ENCODE measurements at places on chromosomes 16 and 17.
A peak's percentile ranks its signal among the peaks of the same experiment; 100 is the strongest.

GRCh38 chr17:53353919-53354351, 468.8 kb upstream of the KIF2B start:
- no peak for DNase-seq

DNA sequence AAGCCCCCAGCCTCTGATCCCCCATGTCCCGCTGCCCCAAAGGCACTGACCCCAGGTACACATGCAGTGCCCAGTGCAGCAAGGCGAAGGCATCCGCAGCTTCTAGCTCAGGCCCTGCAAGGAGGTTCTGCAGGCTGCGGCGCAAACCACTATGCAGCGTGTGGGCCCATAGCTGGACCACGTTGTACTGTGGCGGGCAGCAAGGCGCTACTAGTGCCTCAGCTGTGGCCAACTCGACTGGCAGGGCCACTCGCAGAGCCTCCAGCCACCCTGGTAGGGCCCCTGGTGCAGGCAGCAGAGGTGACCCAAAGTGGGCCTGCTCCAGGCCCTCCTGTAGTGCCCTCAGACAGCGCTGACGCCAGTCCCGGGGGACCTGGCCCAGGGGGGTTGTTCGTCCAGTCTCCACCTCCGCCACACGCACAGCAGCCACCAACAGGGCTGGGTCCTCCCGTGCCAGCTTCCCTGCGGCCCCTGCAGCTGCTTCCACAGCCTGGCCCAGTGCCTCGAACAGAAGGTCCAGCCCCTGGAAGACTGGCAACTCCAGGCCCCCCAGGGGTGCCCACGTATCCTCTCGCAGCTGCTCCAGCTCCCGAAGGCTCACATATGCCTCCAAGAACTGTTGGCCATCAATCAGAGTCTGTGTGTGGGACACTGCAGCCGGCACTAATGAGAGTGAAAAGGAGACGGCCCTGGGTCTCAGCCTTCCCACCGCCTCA, 2.6 kb downstream of the EXOC3L1 start:
- no peak for DNase-seq

DNA sequence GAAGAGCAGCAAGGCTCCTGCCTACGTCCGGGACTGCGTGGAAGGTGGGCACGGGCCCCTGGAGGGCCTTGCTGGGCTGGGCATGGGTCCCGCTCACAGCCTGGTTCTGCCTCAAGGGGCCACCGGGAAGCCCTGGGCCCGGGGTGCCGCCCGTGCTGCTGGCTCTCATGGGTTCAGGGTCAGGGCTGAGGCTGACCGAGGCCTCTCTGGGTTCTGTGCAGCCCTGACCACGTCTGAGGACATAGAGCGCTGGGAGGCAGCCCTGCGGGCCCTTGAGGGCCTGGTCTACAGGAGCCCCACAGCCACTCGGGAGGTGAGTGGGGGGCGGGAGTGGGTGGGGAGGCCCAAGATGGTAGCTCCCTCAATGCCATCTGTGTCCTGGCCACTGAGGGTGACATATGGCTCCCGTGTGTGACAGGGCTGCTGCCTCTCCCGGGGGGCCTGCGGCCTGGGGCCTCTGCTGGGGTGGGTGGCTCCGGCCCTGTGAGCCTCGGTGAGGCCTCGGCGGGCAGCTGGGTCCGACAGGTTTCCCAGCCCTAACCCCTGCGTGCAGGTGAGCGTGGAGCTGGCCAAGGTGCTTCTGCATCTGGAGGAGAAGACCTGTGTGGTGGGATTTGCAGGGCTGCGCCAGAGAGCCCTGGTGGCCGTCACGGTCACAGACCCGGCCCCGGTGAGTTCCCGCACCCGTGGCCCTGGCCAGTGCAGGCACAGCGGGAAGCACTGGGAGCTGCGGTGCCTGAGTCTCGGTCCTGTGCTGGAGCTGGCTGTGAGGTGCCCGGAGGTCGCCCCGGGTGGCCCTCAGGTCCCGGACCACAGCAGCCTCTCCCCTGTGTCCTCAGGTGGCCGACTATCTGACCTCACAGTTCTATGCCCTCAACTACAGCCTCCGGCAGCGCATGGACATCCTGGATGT, 9.2 kb downstream of the TELO2 start:
- no peak for DNase-seq

GRCh38 chr17:76597156-76598003, 11.7 kb upstream of the ST6GALNAC2 start:
- DNase-seq = peak; percentile 27

- DNase-seq = peak; percentile 87
Measured at GRCh38 chr16:66588981-66589713, 9.9 kb downstream of the CMTM2 start.

- DNase-seq = no peak
Measured at GRCh38 chr16:69863401-69864281, 87.5 kb upstream of the CLEC18A start.

GRCh38 chr17:80264205-80265075, 3.8 kb downstream of the RNF213 start:
- DNase-seq = no peak

- DNase-seq = no peak
Measured at GRCh38 chr16:11403534-11403795, 58.2 kb downstream of the RMI2 start.

DNA sequence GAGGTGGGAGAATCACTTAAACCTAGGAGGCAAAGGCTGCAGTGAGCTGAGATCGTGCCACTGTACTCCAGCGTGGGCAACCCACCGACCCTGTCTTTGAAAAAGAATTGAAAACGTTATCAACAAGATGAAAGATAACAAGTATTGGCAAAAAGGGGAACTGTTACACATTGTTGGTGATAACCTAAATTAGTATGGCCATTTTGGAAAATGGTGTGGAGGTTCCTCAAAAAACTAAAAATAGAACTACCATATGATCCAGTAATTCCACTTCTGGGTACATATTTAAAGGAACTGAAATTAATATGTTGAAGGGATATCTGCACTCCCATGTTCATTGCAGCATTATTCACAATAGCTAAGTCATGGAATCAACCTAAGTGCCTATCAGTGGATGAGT, 61.0 kb downstream of the ABHD15 start:
- DNase-seq = no peak

GRCh38 chr16:16158741-16159374, 64.4 kb downstream of the ABCC6 start:
- no peak for DNase-seq

- no peak for DNase-seq
Measured at GRCh38 chr16:15041271-15042004, 14.4 kb downstream of the NTAN1 start.

DNA sequence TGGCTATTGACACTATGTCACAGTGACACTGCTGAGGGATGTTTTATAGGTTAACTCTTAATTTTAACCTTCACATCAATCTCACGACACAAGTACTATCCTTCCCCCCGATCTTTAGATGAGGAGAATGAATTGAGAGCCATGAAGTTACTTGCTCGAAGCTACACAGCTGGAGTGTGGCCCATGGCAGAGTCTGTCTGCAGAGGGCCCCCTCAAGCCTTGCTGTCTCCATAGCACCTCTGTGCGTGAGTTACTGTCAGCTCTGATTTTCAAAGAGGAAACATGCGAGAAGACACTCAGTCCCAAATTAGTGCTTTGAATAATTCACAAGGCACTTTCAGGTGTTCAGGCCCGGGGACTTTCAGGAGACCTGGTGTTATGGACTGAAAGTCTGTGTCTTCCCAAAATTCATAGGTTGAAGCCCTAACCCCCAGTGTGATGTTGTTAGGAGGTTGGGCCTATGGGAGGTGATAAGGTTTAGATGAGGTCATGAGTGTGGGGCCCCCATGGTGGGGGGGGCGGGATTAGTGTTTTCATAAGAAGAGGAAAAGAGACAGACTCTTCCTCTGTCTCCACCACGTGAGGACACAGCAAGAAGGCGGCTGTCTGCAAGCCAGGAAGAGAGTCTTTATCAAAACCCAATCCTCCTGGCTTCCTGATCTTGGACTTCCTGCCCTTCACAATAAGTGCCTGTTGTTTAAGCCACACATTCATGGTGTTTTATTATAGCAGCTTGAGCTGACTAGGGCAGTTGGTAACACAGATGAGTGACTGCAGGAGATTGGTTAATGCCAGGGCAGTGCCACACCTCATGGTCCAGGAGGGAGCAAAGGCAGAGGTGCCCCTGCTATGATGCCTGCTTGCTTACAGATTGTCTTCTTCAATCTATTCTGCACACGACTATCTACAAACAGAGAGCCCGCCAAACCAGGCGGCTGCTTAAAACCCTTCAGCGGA, 281.8 kb downstream of the HAPSTR1 start:
- no peak for DNase-seq

DNA sequence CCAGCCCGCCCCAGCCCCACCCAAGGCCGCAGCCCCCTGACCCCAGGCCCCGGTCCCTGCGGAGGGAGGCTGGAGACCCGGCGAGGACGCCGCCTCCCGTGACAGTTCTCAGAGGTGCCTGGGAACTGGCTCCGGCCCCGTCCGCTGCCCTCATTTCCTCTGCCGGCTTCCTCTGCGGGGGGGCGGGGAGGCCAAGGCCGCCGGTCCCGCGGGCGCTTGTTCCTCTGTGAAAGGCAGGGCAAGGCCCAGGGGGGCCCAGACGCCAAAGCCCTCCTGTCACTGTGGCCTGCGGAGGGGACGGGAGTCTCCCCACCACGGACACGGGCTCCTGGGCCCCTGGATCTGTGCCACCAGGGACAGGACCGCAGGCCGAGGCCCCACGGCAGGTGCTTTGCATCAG, 5.0 kb upstream of the PVALEF start:
- DNase-seq = no peak

DNA sequence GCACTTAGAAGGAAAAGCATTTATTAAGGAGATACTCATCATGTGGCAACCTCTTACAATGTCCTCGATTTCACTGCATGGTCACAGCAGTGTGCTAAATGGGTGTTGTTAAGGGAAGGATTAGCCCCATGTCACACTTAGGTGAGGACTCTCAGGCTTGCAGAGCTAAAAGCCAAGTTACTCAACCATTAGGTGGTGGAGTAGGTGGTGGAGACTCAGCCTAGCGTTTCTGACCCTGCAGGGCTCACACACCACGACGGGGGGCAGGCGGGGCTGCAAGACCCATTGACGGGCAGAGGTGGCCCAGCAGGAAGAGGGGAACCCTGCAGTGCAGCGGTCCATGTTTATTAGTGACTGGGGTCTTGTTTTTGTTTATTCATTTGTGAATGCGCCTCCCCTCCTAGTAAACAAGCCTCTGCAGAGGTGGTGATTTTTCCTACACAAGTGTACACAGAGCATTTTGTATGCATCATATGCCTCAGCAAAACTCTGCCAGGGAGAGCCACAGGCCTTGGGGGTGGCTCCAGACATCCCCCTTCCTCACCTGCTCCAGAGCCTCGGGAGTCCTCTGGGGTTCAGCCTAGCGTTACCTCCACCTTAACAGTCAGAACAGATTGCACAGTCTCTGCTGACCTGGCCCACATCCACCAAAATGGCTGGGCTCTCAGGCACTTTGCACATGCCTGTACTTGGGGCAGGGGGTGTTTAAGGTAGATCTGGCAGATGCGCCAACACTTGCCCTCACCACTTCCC, 216.7 kb downstream of the C16orf95 start:
- no peak for DNase-seq

- DNase-seq = no peak
Measured at GRCh38 chr16:20944861-20945574, 44.4 kb downstream of the LYRM1 start.

GRCh38 chr17:36949461-36949927, 740 bp downstream of the AATF start:
- no peak for DNase-seq

DNA sequence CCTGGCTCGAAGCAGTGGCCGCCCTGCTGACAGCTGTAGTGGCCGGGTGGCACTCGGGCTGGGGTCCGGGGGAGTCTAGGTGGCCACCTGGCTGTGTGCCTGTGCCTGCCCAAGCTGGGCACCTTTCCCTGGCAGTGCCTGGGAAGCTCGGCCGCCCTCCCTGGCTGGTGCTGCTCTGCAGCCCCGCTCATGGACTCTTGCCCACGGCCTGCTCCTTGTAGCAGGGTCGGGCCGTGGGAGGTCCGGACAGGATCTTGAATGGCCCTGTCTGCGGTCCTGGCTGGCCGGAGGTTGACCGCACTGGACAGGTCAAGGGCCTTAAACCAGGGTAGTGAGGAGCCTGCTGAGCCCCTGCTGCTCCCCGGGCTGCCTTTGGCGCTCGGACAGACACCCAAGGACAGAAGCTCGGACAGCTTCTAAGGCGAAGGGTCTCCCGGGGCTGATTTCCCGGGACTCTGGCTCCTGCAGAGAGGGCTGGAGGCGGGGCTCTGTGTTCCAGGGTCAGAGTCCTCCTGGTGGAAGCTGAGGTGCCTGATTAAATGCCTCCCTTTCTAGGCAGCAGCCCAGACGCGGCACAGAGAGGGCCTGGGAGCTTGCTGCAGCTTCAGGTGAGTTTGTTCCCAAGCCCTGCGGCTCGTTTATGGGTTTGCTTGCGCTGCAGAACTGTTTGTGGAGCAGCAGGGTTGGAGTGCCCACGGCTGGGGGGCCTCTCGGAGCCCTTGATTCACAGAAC, 6.0 kb downstream of the CAPN15 start:
- DNase-seq = no peak

DNA sequence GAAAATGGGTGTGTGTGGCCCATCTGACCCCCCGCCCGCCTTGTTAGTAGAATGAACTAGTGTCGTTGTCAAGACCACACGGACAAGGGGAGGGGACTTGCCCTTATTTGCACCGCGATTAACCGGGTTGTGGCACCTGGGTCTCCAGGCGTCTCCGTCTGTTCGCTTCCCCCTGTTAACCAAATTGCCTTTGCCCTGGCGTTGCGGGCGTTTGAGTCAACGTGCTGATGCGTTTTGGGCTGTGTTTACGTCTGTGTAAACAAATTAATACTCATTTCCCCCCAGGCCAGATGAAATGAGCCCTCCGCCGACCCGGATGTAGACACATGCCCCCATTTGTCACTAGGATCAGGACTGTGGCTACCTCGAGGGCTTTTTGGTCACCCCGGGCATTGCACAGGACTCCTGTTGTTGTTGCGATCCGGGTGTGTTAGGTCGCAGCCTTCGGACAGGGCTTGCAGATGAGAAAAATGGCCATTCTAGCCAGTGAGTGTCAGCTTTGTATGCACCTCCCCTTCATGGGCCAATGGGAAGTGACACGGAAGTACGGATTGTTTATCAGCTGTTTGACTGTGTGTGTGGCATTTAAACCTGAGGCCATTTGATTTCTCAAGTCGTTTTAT, 906 bp downstream of the RBL2 start:
- peak; percentile 82 for DNase-seq

GRCh38 chr17:386141-386876, 33.7 kb upstream of the RPH3AL start:
- peak; percentile 92 for DNase-seq

All from GM13976 (cell line).